ENCODE measurements at places on chromosomes 13 and 19.

GRCh38 chr19:19613506-19613905 is 5.0 kb downstream of the PBX4 start:
- ATAC-seq = peak; percentile 63

GRCh38 chr13:59413126-59413525 is 750.6 kb downstream of the DIAPH3 start:
- no peak for ATAC-seq

DNA sequence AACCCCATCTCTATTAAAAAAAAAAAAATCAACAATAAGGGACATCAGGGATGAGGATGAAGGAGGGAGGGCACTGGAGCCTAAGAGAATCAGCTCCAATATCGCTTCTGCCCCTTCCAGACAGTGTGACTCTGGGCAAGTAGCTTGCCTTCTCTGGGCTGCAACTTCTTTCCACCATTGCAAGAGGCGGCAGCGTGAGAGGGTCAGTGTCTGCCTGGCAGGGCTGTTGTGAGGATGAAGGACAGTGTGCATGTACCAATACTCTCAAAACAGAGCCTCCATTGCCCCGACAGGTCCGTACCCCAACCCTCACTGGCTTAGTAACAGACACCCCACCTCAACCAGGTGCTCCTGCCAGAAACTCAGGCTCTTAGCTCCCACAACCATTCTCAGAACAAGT is 15.3 kb upstream of the LENG8 start:
- ATAC-seq = no peak

GRCh38 chr13:22690756-22691155 is 490.0 kb upstream of the SGCG start:
- no peak for ATAC-seq

- ATAC-seq = no peak
These were observed 195.5 kb downstream of the ZNF536 start for GRCh38 chr19:30567536-30568232.

DNA sequence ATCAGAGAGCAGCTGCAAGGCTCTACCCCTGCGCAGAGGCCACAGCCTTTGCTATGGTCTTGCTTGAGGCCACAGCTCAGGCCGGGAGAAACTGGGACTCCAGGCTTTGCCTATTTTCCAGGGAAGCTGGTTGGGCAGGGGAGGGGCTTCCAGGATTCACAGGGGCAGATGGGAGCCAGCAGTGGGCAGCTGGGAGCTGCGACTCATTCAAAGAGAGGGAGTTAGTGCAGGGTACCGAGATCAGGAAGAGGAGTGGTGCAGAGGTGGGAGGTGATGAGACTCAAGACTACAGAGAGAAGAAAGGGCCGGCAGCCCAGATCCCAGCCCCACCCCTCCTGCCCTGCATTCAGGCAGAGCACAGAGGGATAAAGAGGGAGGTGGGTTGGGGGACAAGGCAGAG is 12.1 kb downstream of the ADGRE5 start:
- ATAC-seq = no peak

DNA sequence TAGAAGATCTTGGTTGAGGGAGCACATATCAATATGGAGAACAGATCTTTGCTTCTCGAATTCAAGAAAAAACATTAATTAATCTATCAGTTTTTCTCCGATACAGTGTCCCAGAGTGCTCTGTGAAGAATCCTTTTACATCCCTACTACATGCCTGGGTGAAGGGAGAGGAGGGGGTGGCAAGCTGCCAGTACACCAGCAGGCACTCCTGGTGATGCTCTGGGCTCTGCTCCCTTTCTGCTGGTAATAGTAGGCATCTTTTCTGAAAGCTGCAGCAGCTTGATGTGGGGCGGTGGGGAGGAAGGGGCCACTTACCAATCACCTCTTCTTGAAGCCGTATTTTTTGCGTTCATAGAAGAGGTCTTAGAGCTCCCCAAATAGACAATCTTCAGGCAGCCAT is 30.7 kb downstream of the PBX4 start:
- ATAC-seq = no peak

- no peak for ATAC-seq
These were observed 244.3 kb downstream of the RGCC start for GRCh38 chr13:41701676-41702075.

GRCh38 chr13:100362781-100363180 is 225.8 kb downstream of the GGACT start:
- no peak for ATAC-seq

- ATAC-seq = no peak
These were observed 110.6 kb downstream of the STARD13 start for GRCh38 chr13:33174931-33175330.
